ENCODE measurements at places on chromosomes 7 and 10. TPM values are rescaled to one million over a fixed set of nuclear protein-coding genes. Genes with fewer than 3 reads are reported as not detected.

The SH3PXD2A gene
- 16.8 TPM for total RNA-seq

GRCh38 chr7:69801729-69802682 lies 203.7 kb downstream of the AUTS2 start:
- no peaks in the 10 kb centered on the region for H3K27me3 ChIP-seq
- H3K4me1 ChIP-seq: peaks cover 16% of the 10 kb centered on the region
- H3K36me3 ChIP-seq: no peaks in the 10 kb centered on the region
- H3K4me3 ChIP-seq: no peak overlapping the region

GRCh38 chr7:95686109-95686508 lies 86.2 kb upstream of the DYNC1I1 start:
- no peaks in the 10 kb centered on the region for H3K36me3 ChIP-seq
- H3K27me3 ChIP-seq: no peaks in the 10 kb centered on the region
- H3K4me3 ChIP-seq: no peak overlapping the region
- H3K4me1 ChIP-seq: peaks cover 52% of the 10 kb centered on the region

The LIPK gene
- total RNA-seq: not detected

Data from gastrocnemius medialis (tissue), 4 donors.